Endodermal cell (in vitro differentiated cells): ENCODE measurements at places on chromosomes 3 and 15. TPM values are rescaled to one million over a fixed set of nuclear protein-coding genes. Genes with fewer than 3 reads are reported as not detected.

Gene CD86
- not detected in 3 replicates for total RNA-seq

Gene SLC9C1
- 0.66 and 1.2 TPM in 2 replicates for total RNA-seq

Gene MLH1
- 36.4 and 38.6 TPM in 2 replicates for total RNA-seq

Gene THUMPD3
- 52.6 and 55.7 TPM in 2 replicates for total RNA-seq

DNA sequence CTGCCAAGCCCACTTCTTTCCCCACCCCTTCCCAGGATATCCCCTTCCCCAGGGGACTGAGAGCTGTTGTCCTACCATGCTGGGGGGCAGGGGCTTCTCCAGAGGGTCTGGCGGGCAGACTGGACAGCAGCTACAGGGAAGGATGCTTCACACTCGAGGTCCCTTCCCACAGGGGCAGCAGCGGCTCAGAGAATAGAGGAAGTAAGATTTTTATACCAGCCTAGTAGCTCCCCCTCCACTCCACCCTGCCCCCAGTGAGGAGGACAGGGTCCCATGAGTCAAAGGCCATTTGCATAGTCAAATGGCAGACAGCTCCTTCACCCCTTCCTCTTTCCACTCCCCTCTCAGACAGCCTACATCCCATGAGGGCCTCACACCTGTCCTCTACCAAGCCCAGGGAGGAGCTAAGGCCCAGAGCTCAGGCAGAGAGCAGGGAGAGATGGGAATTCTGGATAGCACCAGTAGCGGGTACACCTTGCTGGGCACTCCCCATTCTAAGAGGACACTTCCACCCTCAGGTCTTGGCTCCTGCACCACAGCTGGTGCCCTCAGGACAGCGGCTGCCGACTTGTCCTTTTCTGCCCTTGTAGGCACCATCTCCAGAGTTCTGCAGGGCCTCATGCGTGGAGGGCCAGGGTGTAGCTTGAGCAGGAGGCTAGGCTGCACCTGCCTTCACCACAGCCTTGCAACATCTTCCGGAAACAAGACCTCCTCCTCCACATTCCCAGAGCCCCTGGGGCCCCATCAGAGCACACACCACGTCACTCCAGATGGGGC is at the start of gene TLR9:
Gene TLR9, minus strand, starts transcription at position 194 of the 777 bp plus-strand sequence. Its CDS starts 116 bp downstream, at position 78.
- DNase-seq, result peak; percentile 51
- no peak within 1 kb of the TSS for H3K4me3 ChIP-seq
- H3K27me3 ChIP-seq, result no peaks in the 10 kb centered on the region
- H3K27ac ChIP-seq, result no peak within 1 kb of the TSS

DNA sequence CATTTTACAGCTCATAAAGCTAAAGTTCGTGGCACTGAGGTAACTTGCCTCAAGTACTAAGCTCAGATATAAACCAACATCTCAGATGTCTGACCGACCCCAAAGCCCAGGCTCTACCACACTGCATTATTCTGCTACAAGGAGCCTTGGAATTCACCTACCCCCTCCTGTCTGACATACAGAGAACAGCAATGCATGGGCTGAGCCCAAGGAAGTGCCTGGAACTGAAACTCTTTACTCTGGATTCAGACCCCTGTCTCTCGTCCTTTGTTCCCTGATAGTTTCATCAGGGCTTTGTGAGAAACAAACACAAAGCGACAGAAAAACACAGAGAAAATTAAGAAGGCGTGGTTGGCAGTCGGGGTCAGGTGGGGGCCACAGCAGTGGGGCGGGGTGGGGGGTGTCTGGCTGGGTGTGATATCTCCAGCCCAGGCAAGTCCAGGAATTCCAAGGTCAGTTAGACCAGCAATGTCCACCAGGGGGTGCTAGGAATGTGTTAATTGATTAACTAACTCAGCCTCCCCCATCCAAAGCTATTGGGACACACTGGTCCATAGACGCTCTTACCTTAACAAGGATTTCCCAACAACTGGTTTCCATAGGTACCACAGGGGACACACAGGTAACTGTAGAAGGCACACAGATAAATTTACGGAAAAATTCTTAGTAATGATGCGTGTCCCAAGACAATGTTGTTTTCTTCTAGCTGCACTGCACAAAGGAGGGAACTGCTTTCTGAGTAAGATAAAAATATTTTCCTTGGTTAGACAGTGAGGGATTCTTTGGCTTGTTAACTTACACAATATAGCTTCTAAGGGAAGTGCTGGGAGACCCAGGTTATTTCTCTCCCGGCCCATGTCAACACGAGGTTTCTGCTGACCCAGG is 18.8 kb upstream of the SSUH2 start:
- DNase-seq, result peak; percentile 97
- H3K27me3 ChIP-seq, result no peaks in the 10 kb centered on the region
- peak overlapping the region; percentile 60 for H3K4me3 ChIP-seq
- no peak overlapping the region for H3K27ac ChIP-seq
- H3K36me3 ChIP-seq, result no peaks in the 10 kb centered on the region

GRCh38 chr15:78016860-78017259 is 60.7 kb downstream of the TBC1D2B start:
- no peaks in the 10 kb centered on the region for H3K4me1 ChIP-seq
- H3K27ac ChIP-seq, result no peak overlapping the region
- H3K36me3 ChIP-seq, result no peaks in the 10 kb centered on the region
- no peak for DNase-seq

- H3K36me3 ChIP-seq, result no peaks in the 10 kb centered on the region
- H3K27ac ChIP-seq, result no peak overlapping the region
- no peaks in the 10 kb centered on the region for H3K27me3 ChIP-seq
- DNase-seq, result no peak
- no peaks in the 10 kb centered on the region for H3K4me1 ChIP-seq
Observed at GRCh38 chr3:110296885-110297284, 774.7 kb upstream of the NECTIN3 start.

GRCh38 chr15:51079226-51079625 is 15.5 kb downstream of the TNFAIP8L3 start:
- peaks cover 7% of the 10 kb centered on the region for H3K27me3 ChIP-seq
- no peak for DNase-seq
- H3K4me1 ChIP-seq, result no peaks in the 10 kb centered on the region
- no peak overlapping the region for H3K4me3 ChIP-seq

Gene SAMMSON
- 0.35 to 0.55 TPM (median 0.42 TPM) in 3 replicates for total RNA-seq

DNA sequence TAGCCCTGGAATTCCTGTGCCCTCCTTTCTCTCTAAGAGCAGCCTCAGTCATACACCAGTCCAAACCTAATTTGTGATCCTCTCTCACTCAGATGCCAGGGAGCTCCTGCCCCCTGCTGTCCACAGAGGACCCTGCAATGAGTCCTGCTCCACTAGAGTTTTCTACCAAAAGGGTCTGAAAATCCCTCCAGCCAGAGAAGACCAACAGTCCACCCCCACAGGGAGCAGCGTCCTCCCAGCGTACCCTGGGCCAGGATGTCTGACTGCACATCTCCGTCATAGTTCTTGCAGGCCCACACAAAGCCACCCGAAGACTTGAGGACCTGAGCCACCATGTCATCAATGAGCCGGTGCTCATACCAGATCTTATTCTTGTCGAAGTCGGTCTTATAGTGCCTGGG is 15.4 kb downstream of the IDH2 start:
- peak; percentile 87 for DNase-seq
- no peak overlapping the region for H3K4me3 ChIP-seq
- no peaks in the 10 kb centered on the region for H3K36me3 ChIP-seq
- no peaks in the 10 kb centered on the region for H3K4me1 ChIP-seq
- H3K27me3 ChIP-seq, result no peaks in the 10 kb centered on the region

Gene PLA2G4D
- total RNA-seq, result not detected in 3 replicates

GRCh38 chr3:147404800-147405230 is 1.5 kb downstream of the ZIC4 start:
- peaks cover 100% of the 10 kb centered on the region for H3K27me3 ChIP-seq
- DNase-seq, result peak; percentile 71
- H3K27ac ChIP-seq, result peak overlapping the region; percentile 59
- no peak overlapping the region for H3K4me3 ChIP-seq
- no peaks in the 10 kb centered on the region for H3K4me1 ChIP-seq

Gene SEMA4B
- total RNA-seq, result 22.0 to 25.1 TPM (median 23.7 TPM) in 3 replicates

GRCh38 chr3:41447701-41448100 is 248.4 kb downstream of the CTNNB1 start:
- no peaks in the 10 kb centered on the region for H3K27me3 ChIP-seq
- no peaks in the 10 kb centered on the region for H3K4me1 ChIP-seq
- no peaks in the 10 kb centered on the region for H3K36me3 ChIP-seq
- no peak overlapping the region for H3K4me3 ChIP-seq
- H3K27ac ChIP-seq, result no peak overlapping the region
- DNase-seq, result no peak

DNA sequence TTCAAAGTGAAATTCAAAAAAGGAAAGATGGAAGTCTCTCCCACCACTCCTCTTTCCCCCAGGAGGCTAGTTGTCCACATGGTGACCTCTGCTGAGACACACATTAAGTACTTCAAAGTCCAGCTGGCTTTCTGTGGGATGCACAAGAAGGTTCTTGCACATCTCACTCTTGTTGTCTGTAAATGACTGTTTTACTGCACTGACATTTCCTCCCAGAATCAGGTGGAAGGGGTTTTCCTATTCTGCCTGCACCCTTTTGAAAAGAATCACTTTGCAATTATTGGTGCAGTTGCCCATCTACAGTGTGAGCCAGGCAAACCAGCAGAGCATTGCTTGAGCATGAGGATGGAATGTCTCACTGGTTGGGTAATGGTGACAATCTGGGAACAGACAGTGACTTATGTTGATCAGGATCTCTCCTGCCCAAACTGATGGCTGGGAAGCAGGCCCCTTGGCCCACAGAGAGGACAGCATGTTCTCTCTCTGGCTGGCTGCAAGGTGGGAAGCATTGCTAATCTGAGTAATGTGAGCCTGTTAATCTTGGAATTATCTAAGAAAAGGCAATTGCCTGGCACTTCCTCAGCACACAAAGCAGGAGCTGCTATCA is 347.7 kb upstream of the SATB1 start:
- no peak overlapping the region for H3K4me3 ChIP-seq
- no peak overlapping the region for H3K27ac ChIP-seq
- H3K36me3 ChIP-seq, result no peaks in the 10 kb centered on the region
- H3K27me3 ChIP-seq, result no peaks in the 10 kb centered on the region
- DNase-seq, result peak; percentile 65
- H3K4me1 ChIP-seq, result peaks cover 16% of the 10 kb centered on the region

DNA sequence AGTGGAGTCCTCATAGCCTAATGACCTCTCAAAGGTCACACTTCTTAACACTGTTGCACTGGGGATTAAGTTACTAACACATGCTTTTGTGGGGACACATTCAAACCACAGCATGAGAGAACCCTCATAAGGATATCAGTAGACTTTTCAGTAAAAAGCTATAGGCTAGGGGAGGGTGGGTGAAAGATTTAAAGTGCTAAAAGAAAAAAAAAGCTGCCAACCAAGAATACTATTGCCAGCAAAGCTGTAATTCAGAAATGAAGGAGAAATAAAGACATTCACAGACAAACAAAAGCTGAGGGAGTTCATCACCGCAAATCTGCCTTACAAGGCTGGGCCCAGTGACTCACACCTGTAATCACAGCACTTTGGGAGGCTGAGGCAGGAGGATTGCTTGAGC is 50.4 kb upstream of the PRSS50 start:
- DNase-seq, result no peak
- no peaks in the 10 kb centered on the region for H3K4me1 ChIP-seq
- no peaks in the 10 kb centered on the region for H3K27me3 ChIP-seq
- H3K27ac ChIP-seq, result no peak overlapping the region
- no peaks in the 10 kb centered on the region for H3K36me3 ChIP-seq
- no peak overlapping the region for H3K4me3 ChIP-seq

DNA sequence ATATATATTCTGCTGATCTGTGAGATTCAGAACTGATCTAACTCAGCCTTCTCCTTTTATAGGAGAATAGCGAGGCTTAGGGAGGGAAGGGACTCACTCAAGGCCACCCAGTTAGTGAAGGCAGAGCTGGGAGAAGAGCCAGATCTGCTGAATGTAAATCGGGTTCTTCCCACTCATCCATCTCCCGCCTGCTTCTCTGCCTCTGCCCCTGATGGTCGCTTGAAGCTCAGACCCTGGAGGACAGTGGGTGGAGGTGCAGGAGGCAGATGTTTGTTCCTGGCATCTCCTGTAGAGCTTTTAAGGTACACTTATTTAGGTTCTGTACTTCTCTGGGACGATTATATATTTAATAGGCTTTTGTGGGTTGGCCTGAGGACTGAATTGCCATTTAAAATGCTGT is 4.3 kb downstream of the PDIA5 start:
- H3K27ac ChIP-seq, result no peak overlapping the region
- H3K36me3 ChIP-seq, result no peaks in the 10 kb centered on the region
- no peaks in the 10 kb centered on the region for H3K27me3 ChIP-seq
- H3K4me3 ChIP-seq, result peak overlapping the region; percentile 48

Gene ANKUB1
- total RNA-seq, result not detected in 3 replicates

Gene RGMA
- total RNA-seq, result 19.7 to 41.3 TPM (median 37.7 TPM) in 3 replicates

DNA sequence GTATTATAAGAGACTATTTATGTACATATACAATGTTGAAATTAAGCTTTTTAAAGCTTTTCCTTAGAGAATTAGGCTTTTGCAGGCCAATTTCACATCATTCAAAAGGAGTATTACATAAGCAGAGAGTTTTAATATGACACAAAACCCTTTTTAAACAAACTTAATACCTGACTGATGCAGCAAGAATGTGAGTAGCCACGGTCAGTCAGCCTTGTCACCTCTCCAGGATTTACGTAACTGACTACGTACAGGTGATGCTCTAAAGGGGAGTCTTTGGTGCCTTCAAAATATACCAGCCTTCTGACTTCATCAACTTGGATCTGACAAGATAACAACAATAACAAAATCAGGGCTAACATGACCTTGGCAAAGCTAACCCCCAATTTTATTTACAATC is 44.2 kb upstream of the IGDCC4 start:
- H3K4me3 ChIP-seq, result no peak overlapping the region
- H3K4me1 ChIP-seq, result no peaks in the 10 kb centered on the region
- DNase-seq, result no peak
- peaks cover 83% of the 10 kb centered on the region for H3K36me3 ChIP-seq
- no peaks in the 10 kb centered on the region for H3K27me3 ChIP-seq

DNA sequence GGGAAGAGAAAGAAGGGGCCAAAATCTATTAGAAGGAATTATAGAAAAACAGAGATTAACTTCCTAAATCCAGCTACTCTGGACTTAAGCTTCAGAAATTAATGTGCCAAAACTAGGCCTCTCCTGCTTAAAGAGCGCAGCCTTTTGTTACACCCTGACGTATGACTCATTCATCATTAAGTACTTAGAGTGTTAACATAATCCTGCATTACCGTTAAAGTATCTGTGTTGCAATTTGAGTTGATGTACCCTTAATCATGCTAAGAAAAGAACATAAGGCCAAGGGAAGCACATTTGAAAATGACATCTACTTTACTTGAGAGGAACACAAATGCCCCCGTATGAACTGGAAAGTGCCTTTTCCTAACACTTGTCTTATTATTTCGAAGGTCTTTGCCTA is 7.9 kb downstream of the HTR3D start:
- H3K36me3 ChIP-seq, result no peaks in the 10 kb centered on the region
- no peak overlapping the region for H3K27ac ChIP-seq
- H3K27me3 ChIP-seq, result no peaks in the 10 kb centered on the region
- DNase-seq, result no peak
- no peaks in the 10 kb centered on the region for H3K4me1 ChIP-seq

Gene RBP2
- total RNA-seq, result not detected in 3 replicates
